ENCODE measurements at places on chromosomes 12 and 14.
A peak's percentile ranks its signal among the peaks of the same experiment; 100 is the strongest.

DNA sequence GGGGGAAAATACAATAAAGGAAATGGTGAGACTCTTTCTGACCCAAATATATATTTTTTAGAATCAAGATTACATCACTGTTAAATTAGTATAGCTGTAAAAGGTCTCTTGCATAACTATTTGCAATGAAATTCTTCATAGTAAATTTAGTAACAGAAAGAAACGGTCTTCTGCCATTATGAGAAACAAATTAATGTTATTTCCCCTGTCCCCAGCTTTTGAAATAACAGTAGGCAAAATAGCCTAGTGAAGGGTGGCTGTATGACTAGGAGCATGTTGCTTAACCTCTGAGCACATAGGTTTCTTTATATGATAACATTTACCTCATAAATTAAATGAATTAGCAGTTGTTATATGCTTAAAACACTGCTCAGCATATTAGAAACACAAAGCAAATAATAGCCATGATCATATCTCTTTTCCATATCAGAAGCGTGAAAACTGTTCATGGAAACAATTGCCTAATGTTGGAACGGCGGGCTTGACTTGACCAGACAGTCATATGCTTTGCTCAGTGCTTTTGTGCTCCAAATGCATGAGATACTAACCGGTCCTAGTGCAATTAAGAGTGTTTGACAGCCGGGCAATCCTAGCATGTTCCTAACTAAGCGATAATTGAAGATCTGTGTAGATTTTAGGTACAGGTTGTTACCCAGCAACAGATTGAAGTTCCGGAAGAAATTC, 24.0 kb downstream of the BHLHE41 start:
- no peak for DNase-seq

DNA sequence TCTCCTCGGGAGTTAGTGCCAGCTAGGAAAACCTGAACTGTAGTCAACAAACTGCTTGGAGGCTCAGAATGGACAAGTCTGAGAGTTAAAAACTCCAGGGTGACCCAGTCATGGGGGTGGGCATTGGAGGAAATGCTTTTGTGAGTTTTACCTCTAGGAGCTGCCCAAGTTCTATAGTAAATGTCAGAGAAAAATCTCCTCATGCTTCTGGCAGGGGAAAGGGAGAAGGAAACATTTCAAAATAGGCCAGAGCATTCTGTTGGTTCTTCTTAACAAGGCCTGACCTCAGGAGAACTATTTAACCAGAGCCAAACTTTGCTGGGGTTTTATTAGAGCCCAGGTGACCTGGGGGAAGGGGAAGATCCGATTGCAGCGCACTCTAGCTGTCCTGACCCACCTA, 12.3 kb downstream of the NINJ2 start:
- no peak for DNase-seq

DNA sequence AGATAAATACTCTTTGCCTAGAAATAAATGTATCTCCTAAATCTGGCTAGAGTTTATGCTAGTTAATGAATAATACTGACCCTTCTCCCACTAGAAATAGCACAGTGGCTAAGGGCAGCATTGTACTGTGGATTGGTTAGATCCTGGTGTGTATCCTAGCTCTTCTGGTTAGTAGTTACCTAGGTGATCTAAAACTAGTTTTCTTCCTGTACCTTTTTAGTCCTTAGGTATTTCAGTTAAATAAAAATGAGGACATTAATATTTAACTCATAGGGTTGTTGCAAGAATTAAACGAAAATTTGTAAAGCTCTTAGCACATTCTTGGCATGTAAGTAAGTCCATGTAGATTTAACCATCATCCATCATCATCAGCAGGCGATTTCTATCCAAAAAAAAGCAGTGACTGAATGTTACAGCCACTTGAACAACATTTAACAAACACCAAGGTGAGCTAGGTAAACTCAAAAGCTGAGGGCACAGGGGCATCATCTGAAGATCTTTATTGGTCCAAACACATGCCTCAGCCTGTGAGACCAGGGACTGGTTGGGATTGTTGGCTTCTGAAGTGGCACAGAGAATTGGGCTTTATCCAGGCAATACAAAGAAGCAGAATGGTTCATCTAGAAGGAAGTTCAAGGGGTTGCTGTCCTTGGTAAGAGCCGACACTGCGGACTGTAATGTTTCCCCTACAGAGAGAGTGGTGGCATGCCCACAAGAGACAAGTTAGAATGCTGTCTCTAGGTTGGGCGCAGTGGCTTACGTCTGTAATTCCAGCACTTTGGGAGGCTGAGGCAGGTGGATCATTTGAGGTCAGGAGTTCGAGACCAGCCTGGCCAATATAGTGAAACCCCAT, 100.8 kb downstream of the GAS2L3 start:
- no peak for DNase-seq

DNA sequence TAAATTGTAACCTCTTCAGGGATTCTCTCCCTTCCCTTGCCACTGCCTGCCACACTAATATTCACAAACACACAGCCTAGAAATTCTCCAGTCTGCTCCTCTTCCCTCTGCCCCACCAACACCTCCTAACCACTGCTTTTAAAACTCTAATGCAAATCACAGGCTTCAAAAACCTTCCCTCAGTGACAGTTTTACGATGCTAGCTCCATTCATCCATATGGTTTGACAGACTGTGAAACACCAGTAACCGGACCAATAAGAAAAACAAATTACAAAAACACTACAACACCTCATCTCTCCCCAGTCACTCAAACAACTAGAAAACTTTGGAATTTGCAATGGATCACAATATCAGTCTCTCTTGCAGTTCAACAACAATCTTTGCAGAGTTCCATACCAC, 5.7 kb downstream of the DPF3 start:
- DNase-seq: no peak

DNA sequence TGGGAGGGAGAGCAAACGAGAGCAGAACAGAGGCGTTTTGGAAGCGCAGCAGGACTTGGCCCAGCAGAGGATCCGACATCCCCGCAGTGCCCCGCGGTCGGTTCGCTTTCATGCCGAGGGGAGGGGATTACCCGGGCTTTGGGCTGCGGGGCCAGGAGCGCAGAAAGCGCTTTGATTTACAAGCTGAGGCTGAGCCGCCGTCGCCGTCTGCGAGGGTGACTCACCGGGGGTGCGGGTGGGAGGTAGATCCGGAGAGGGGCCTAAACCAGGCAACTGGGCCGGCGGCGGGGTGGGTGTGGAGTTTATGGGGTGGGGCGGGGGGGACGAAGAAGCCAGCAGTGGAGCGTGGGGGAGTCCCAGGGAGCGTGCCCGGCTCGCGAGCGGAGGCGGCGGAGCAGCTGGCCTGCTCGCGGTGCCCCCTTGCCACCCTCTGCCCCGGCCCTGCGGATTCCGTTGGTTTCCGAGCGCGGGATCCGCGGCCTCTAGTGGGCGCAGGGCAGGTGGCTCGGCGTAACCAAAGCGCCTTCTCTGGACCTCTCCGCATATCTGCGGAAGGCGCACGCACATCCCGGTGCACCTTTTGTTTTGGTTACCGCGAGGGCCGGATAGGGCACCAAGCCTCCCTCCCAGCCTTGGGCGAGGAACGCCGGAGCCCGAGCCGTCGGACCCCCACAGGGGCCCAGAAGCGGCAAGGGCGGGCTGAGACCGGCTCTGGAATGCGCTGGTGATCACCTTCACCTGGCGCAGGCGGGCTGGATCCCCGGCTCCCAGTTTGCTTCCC, 2.6 kb downstream of the SIX4 start:
- no peak for DNase-seq

DNA sequence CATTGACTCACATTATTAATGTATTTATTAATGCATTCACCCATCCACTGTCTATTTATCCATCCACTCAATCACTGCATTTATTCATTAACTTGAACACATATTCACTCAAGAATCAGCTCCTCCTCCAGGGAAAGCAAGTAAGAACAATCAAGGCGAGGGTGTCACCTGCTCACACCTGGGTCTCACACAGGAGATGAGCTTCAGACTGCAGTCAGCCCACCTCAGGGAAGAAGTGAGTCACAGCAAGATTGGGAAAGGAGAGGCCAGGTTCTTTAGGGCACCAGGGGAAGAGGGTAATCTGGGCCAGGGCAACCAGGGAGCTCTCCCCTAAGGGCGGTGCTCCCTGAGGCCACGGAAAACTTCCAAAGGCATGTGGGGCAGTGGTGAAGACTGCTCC, 367.3 kb downstream of the BCL11B start:
- DNase-seq: no peak

DNA sequence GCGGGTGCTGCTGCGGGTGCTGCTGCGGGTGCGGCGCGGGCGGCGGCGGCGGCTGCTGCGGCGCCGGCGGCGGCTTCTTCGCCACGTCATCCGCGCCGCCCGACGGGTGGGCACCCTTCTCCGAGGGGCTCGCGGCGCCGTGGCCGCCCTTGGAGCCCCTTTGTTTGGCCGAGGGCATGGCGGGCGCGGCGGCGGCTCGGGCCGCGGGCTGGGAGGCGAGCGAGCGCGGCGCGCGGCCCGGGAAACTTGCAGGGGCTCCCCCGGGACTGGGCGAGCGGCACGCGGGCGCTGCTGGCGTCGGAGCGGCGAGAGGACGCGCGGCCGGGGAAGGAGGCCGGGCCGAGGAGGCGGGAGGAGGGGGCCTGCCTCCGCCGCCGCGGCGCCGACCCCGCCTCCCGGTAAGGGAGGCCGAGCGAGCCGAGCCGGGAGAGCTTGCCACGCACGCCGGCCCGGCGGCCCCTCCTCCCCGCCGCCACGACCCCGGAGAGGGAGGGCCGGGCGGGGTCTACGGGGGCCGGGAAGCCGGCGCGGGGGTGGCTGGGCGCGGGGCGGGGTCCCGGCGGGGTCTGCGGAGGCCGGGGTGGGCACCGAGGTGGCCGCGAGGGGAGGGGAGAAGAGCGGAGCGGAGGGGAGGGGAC, at the start of gene CKAP4:
TSS of gene CKAP4 (minus strand) at position 347 of the 638 bp plus-strand sequence. CDS start at position 178, 169 bp downstream.
- peak; percentile 19 for DNase-seq

DNA sequence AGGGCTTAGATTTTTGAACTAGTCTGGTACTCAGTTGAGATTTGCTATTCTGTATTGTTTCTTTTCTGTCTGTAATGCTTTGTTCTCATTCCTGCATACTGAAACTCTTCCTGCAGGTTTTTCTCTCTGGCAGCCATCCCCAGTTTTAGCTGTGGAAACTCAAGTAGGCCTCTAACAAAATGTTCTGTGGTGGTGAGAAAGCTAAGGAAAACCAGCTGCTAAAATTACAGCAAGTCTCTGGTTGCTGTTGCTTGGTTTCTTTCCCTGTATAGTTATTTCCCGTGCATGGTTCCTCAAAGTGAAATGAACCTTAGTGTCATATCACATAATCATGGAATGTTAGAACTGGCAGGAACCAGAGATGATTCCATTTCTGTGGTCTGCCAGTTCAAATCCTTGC, 442.5 kb downstream of the NRXN3 start:
- DNase-seq: no peak

GRCh38 chr12:45730348-45731189, 1.1 kb downstream of the ARID2 start:
- no peak for DNase-seq
